IPS DF 6.9 (cell line): ENCODE measurements at places on chromosomes 7 and 10.

- no peak for DNase-seq
Observed at GRCh38 chr10:48468130-48468790, 136.6 kb downstream of the ARHGAP22 start.

- no peak for DNase-seq
Observed at GRCh38 chr7:3955751-3956696, 655.0 kb downstream of the SDK1 start.

DNA sequence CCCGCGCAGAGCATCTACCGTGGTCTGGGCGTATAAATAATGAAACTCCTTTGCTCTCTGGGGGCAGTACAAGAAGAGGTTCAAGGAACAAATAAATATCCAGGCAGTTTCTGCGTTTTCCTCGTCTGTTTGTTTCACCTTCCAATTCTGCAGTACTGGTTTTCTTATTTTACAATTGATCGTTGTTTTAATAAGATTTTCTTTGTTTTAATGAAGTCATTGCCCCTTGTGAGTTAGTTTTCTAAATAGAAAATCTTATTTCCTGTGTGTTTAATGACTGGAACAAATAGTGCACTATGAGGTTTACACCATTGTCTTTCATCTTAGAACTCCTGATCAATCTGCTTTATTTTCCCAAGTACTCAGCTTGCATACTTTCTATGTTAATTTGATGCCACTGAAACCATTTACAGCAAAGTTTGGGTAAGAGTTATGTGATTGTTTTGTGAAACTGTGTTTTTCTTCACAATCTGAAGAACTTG is 1.2 kb downstream of the PLEKHA1 start:
- no peak for DNase-seq

- no peak for DNase-seq
Observed at GRCh38 chr10:77281719-77282118, 355.9 kb downstream of the KCNMA1 start.

GRCh38 chr7:29372351-29373090 is 177.9 kb downstream of the CHN2 start:
- DNase-seq = no peak

- DNase-seq = no peak
Observed at GRCh38 chr10:47027784-47028260, 116.6 kb downstream of the PTPN20 start.

DNA sequence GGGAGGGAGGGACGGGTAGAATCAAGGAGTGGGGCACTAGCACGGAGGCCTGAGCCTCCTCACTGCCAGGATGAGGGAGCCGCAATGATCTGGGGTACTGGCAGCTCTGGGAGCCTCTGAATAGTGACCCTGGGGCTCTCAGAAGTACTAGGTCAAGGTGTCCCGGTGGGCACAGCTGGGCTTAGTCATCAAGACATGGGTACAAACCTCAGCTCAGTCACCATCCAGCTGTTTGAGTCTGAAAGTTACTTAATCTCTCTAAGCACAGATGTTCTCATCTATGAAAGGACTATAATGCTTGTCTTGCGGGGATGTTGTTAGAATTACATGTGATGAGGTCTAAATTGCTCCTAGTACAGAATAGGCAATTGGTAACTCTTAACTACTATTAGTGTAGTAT is 276.8 kb downstream of the KCNMA1 start:
- no peak for DNase-seq
